ENCODE measurements at places on chromosomes 4 and X.

- DNase-seq = no peak
Observed at GRCh38 chrX:41043674-41044345, 41.4 kb upstream of the USP9X start.

DNA sequence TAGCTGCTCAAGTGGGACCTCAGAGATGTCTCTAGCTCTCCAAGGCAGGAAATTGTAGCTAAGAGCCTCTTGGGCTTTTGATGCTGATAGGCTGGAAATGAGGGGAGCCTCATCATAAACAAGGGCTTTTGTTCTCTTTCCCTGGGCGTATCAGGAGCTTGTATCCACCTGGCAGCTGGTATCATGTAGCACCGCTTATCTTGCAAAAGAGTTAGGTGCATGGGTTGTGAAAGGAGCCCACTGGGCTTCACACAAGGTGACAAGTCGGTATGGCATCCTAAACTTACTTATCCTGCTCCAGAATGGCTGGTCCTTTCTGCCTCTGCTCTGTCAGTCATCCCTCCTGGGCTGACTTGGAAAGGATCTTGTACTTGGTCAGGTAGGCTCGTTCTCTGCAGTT lies 565.8 kb downstream of the GRXCR1 start:
- DNase-seq = no peak

- DNase-seq = no peak
Observed at GRCh38 chrX:74280759-74281158, 23.2 kb upstream of the ZCCHC13 start.

DNA sequence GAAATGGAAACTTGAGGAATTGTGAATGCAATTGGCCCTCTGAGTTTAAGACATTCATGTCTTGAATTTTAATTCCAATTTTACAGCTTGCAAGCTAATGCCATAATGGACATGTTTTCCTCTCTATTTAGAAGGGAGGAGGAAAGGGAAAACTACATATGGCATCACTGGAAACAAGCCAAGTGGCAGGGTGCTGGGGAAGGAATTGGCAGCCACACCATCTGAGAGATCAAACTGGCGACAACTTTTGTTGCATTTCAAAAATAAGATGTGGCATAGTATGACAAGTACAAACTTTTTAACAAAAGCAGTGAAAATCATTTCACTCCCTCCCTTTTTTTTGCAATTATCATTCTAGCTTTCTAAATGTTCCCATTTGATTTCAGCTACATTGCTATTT lies 615.6 kb downstream of the CENPC start:
- no peak for DNase-seq

GRCh38 chrX:24684048-24684447 lies 9.7 kb upstream of the POLA1 start:
- no peak for DNase-seq

GRCh38 chr4:101321481-101322042 lies 25.8 kb downstream of the PPP3CA start:
- DNase-seq = no peak

DNA sequence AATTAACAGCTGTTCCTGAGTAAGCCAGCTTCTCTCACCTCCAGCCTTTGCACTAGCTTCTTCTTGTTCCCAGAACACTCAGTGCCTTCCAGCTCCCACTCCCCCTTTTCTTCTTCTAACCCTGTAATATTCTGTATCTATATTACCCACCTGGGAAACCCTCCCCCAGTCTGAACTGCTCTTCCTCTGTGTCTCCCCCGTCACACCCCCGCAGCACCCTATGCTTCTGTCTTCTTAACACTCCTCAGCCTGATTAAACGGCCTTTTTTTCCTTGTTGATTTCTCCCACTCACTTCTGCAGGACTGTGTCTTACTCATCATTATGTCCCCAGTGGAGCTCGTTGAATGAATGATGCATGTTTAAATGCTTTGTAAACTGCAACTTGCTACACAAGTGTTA lies 9.0 kb upstream of the LONRF3 start:
- DNase-seq = no peak

DNA sequence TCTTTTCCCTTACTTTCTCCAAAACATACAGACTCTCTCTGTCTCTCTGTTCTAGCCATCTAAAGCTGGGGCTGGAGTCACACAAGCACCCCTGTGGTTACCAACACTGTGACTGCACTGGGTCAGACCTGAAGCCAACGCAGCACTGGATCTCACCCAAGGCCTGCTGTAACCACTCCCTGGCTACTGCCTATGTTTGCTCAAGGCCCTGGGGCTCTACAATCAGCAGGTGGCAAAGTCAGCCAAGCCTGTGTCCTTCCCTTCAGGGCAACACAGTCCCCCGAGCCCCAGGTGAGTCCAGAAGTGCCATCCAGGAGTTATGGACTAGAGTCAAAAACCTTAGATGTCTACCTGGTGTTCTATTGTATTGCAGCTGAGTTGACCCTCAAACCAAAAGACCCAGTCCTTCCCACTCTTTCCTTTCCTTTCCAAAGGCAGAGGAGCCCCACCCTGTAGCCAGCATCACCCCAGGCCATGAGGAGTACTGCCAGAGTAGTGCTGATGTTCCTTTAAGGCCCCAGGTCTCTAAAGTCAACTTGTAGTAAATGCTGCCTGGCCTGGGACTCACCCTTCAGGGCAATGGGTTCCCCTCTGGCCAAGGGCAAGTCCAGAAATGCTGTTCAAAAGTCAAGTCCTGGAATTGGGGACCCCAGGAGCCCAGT lies 58.8 kb upstream of the RAP2C start:
- no peak for DNase-seq

DNA sequence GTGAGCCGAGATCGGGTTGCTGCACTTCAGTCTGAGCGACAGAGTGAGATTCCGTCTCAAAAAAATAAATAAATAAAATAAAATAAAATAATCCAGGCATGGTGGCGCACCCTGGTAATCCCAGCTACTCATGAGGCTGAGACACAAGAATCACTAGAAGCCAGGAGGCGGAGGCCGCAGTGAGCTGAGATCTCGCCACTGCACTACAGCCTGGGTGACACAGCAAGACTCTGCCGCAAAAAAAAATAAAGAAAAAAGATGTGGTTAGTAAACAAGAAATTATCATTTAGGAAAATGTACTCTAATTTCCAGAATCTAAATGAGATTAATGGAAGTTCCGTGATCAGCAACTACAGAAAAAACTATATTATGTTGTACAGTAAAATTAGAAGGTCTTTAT lies 14.5 kb upstream of the LRBA start:
- no peak for DNase-seq

DNA sequence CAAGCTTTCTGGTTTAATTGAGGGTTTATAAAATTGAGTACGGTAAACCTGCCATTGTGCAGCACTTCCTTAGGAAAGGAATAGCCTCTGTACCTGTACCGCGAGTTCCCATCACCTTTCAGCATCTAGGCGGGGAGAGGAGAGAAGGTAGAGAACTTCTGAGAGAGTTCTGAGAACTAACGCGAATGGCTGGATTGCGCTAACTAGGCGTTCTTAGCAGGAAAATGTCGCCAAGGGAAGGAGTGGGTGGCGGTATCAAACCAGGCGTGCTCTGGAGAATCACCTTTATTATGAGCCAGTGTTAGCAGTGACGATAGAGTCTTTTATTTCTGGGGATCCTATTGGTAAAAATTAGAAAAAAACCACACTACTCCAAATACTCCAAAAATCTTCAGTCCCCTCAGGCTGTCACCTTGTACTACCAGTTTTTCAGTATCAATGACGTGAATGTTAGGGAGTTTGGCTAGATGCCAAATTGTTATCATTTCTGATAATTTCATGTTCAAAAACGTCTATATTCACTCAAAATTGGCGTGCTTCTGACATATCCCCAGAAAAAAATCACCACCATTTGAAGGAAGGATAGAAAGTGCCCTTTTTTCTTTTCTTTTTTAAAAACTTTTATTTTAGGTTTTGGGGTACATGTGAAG lies 1.4 kb downstream of the UGT8 start:
- no peak for DNase-seq

Measured in right hindlimb (tissue), 1 donor.